ENCODE measurements at places on chromosomes 12 and 14.

DNA sequence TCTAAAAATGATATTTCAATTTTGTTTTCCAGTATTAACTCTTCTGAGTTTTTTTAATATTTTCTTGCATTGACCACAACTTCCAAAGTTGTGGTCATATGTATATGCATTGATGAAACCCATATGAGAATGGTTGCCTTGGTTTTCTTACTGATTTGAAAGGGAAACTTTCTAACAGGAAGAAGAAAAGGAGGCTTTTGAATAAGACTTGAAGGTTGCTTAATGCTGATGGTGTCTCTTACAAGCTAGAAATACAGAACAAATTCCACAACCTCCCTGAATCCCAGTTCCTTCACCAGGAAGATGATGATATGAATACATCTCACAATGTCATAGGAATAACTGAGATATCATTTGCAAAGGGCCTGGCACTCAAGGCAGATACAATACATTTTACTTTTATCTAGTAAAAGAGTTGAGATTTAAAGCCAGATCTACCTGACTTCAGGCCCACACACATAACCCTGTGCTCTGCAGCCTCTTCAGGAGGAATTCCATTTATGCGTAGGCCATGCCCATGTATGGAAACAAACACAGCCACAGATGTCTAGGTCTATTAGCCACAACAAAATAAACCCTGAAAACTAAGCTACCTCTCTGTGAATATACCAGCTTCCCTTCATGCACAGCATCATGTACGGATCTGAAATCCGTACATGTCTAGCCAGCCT, 165.4 kb upstream of the PLEKHG7 start:
- DNase-seq, result no peak

GRCh38 chr12:118742431-118742830, 238.9 kb upstream of the SRRM4 start:
- no peak for DNase-seq

DNA sequence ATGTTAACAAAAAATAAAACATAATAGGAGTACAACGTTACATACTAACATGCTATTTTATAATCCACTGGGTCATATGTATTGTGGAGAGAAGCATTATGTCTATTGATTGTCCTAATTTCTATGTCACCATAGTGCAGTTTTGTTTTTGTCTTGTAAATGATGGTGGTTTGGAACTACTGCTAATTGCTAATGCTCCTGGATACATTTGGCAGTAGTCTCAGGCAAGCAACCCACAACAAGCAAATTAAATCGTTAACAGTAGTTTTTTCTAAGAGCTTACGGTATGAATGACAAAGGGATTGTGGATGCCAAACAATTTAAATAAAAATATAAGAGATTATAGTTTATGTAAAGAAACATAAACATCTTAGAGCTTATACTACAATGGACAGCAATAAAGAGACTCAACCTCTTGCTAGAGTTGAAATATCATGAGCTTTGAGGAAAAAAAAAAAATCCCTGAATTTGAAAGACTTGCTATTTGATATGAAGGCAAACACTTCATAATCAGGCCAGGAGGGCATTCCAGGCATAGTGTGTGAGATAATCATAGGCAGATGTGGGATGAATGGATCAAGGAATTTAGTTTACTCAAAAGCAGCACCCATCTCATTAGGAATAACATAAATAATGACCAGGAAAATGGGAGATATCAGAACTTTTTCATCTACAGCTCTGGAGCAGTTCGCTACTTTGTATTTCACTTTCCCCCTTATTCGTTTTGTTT, 181.3 kb downstream of the CCDC59 start:
- DNase-seq, result no peak

GRCh38 chr14:101960225-101960624, 4.1 kb upstream of the DYNC1H1 start:
- DNase-seq, result no peak
